Ammon's horn (tissue), 1 donor: ENCODE measurements at places on chromosomes 7 and 10.

DNA sequence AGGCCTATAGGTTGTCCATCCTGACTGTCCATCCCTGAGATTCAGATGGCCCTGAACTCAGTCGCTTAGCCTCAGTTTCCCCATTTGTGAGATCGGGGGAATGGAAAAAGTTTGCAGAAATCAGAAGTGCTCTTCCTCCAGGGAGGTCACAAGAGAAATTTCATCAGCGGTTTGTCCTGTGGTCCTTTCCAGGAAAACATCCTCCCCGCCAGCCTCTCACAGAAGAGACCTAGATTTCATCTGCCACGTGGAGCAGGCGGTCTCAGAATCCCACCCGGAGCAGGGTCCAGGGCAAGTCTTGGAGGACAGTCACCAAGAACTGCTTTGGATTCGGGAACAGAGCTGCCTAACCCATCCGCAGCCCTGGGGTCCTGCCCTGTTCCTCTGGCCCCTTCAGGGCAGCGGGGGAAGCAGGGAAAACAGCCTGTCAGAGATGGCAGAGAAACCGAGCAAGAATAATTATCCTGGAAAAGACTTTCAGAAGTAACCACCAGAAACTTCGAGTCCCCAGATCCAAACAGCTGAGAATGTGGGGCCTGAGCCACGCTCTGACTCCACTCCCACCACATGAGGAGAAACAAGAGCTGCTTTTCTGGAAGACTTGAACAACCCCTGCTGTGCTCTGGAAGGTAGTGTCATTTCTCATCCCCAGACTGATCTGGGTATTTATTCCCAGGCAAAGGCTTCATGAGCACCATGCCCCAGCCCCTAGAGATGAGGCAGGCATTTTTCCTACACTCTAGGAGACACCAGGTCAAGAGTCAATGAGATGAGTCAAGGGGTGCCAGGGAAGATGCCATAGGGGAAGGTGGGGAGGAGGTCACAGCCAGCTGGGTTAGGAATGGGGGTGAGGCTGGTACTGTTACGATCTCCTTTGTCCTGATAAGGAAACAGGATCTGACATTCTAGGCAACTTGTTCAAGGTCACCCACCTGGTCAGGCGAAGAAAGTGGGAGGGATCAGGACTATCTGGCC, 1.1 kb upstream of the TNS3 start:
- DNase-seq = no peak

GRCh38 chr7:38893061-38893460, 15.9 kb downstream of the VPS41 start:
- DNase-seq = no peak

DNA sequence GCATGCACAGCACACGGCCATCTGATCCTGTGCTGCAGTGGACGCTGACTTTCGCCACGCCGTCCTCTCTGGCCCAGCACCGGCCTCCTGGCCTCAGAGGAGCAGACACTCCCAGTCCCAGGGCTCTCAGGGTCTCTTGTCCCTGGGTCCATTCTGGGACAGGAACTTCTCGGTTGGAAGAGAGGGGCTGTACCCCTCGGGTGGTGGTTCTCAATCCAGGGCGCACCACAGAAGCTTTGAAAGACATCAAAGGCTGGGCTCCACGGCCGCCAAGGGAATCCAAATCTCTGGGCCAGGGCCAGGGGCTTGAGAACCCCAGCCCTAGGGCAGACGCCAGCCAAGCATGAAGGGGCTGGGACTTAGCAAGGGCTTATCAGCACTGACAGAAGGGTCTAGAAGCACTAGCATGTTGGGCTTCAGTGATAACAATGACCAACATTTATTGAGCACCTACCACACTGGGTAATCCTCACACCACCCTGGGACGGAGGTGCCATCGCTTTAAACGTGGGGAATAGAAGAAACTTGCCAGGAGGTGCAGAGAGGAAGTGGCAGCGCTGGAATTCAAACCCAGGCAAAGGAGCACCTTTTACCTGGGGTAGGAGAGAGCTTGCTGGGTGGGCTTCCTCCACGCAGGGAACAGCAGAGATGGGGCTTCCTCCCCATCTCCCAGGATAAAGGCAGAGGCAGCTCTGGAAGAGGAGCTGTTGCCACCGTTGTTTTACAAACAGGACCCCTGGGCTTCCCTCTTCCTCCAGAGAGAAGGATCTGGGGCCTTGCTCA, 1.8 kb upstream of the PYROXD2 start:
- DNase-seq = no peak

DNA sequence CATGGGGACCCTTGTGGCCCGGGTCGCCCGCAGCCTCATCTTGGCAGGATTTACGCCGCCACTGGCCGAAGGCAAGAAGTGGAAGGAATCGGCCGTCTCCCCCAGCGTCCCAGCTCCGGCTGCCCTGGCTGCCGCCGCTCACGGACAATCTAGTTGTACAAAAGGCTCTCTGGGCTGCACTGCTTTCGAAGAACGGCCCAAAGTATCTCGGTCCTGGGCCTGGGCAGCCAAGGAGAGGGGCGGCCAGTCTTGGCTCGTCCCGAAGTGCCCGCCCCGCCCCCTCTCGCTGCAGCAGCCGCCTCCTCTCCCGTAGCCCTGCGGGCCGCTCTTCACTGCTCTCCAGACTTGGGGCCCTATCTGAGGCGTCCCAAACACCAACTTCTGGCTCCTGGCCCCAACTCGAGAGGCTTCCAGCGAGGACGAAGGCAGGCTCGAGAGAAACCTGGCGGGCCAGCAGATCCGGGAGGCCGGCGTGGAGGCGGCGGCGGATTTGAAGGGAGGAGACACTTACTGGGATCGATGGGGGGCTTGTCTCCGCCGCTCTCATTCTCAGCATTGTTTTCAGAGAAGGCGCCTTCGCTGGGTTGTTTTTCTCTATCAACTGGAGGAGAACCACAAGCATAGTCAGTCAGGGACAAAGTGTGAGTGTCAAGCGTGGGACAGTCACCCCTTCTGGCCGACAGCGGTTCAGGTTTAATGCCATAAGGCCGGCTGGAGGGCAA, 809 bp downstream of the HOXA9 start:
- DNase-seq = no peak

- DNase-seq = peak; percentile 60
Measured at GRCh38 chr10:17644485-17644943, 563 bp downstream of the STAM start.

DNA sequence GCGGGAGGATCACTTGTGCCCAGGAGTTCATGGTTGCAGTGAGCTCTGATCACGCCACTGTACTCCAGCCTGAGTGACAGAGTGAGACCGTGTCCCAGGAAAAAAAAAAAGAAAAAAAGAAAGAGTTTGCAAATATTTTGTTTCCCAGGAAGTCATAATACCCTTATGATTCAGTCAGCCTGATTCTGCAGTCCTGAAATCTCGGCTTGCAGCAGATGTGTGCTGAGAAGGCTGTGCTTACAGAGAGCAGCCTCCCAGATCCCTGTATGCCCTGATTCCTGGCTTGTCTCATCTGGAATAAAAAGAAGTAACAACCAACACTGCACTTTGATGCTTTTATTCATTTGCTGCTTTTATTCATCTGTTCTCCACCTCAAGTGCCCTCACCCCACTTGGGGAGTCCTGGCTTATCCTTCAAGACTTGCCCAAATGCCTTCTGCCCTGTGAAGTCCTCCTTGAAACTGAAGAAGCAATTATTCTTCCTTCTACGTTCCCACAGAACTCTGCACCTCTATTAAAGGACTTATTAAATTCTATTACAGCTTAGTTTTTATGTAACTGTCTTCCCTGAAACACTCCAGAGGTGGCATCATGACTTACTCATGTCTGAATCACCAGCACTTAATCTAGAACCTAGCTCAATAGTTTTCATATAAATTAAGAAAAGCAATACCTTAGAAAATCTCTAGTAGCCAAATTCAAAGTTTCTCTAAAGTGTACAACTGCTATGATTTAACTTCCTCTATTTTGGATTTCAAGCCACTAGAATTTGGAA, 27.7 kb upstream of the BPGM start:
- no peak for DNase-seq

DNA sequence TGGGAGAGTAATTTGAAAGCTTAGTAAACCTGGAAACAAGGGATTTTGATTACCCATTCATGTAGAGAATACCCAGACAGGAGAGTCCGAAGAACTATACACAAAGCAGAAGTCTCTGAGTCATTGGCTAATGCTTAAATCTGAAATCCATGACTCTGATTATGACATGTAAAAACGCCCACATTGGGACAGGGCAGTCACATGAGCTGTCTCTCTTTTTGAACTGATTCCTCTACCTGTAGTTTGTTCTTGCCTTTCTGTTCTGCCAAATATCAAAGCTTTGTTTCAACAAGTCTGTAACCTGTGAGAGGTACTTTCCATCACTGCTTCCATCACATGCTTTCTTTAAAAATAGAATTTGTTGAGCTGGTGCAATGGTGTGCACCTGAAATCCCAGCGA, 4.3 kb upstream of the GPNMB start:
- no peak for DNase-seq

GRCh38 chr7:28297801-28298459, 114.4 kb upstream of the CREB5 start:
- no peak for DNase-seq

GRCh38 chr10:42755028-42755451, 27.6 kb upstream of the BMS1 start:
- no peak for DNase-seq

DNA sequence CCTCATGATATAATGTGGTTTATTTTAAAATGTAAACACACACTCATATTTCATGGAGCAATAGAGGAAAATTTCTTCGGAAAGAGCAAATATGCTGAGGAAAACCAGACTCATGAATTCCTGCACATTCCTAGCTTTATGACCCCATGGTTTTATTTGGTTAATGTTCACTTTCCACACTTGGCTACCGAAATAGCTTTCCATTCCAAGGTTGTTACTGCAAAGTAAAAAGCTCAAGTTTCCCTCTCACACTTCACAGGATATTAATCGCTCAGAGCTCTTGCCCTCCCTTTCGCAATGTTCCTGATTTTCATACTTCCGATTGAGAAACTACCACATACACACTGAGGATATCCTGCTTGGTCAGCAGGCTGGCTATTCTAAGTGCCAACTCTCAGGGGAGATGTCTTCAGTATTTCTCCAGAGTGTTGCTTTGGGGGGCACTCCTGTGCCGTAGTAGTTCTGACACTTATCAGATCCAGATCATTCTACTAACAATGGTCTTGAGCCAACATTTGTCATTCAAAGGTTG, 77.5 kb upstream of the STEAP1B start:
- peak; percentile 61 for DNase-seq

DNA sequence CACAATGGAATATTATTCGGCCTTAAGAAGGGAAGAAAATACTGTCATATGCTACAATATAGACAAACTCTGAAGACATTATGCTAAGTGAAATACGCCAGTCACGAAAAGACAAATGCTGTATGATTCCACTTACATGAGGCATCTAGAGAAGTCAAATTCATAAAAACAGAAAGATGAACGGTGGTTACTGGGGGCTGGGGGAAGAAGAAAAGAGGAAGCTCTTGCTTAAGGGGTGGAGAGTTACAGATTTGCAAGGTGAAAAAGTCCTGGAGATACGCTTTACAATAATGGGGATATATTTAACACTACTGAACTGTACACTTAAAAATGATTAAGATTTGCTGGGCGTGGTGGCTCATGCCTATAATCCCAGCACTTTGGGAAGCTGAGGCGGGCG, 49.0 kb downstream of the PSMC2 start:
- DNase-seq = no peak

- DNase-seq = no peak
Measured at GRCh38 chr10:125629758-125630376, 53.1 kb downstream of the TEX36 start.

DNA sequence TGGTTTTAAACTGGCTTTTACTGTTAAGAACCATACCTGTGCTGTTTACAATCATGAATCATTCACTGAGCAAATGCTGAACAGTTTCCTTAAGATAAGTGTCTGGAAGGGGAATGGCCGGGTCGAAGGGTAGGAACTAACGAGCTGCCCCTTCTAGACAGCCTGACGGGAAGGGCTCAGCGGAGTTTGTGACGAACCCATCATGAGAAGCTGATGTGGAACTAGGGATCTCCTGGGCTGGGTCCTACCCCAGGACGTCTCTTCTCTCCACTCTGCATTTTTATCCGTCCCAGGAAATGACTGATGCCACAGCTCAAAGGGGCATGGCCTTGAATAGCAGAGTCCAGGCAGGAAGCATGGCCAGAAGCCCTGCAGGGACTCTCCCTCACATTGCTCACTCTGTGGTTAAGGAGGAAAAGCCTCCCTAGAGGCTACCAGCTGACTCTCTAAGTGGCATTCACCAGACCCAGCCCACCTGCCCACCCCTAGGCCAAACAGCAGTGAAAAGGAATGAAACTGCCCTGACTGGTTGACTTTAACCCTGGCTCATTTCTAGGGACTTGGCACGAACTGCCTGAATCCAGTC, 112.0 kb downstream of the PFKFB3 start:
- no peak for DNase-seq

GRCh38 chr10:109741712-109742111, 181.6 kb downstream of the XPNPEP1 start:
- no peak for DNase-seq

GRCh38 chr10:78199005-78199725, 165.5 kb downstream of the RPS24 start:
- DNase-seq = no peak

- DNase-seq = no peak
Measured at GRCh38 chr7:128267595-128267924, 26.5 kb downstream of the LEP start.

- DNase-seq = no peak
Measured at GRCh38 chr10:93911866-93912265, 18.1 kb downstream of the SLC35G1 start.

GRCh38 chr10:114336823-114337509, 67.3 kb downstream of the AFAP1L2 start:
- DNase-seq = no peak

DNA sequence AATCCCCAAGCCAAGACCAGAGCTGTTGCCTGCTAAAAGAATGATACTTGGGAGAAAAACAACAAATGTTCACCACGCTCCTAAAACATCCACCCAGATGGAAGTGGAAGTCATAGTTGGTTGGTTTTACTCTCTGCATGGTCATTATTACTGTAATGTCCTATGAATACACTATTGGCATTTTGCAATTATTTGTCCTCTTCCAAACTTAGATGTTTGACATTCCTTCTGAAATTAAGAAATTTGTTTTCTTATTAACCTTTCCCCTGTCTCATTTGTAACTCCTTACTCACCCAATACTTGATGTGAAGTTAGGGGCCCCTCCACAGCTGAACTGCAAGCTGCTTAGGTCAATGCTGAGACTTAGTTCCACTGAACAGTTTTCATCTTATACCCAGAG, 383.3 kb downstream of the INHBA start:
- no peak for DNase-seq

GRCh38 chr7:6252341-6252746, 20.1 kb downstream of the CYTH3 start:
- no peak for DNase-seq

DNA sequence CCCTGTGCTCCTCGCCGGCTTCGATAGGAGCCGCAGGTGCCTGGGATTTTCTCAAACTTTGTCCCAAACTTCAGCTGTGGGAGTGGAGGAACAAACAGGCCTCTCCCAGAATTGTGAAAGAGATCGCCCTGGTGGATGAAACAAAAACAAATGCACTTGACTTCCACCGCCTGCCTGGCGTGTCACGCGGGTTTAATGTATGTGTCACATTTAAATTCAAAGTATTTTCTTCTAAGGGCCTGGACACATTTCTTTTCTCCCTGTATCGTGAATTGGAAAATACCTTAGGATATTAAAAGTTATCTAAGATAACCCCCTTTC, 694 bp upstream of the WASL start:
- DNase-seq = no peak
